ENCODE measurements at places on chromosomes 12 and 14. TPM values are rescaled to one million over a fixed set of nuclear protein-coding genes. Genes with fewer than 3 reads are reported as not detected.

DNA sequence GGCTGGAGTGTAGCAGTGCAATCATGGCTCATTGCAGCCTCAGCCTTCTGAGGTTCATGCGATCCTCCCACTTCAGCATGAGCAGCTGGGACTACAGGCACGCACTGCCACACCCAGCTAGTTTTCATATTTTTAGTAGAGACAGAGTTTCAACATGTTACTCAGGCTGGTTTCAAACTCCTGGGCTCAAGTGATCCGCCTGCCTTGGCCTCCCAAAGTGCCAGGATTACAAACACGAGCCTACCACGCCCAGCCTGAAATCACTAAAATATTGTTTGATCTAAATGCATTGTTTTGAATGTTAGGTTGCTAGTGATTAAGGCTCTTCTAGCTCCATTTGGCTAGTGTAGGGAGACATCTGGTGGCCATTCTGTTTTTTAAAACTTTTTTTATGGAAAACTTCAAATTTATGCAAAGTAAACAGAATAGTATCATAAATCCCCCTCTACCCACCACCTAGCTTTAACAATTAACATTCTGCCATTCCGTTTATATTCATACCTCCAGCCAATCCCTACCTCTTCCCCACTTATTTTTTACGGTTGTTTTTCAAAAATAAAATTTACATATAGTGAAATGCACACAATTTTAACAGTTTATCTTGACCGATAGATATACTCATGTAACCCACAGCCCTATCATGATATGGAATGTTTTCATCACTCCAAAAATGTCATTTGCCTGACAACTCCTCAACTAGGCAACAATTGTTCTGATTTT, 37.8 kb downstream of the MYO1H start:
- peak; percentile 51 for DNase-seq
- no peaks in the 10 kb centered on the region for H3K27me3 ChIP-seq
- peak overlapping the region; percentile 19 for H3K4me3 ChIP-seq
- H3K36me3 ChIP-seq = no peaks in the 10 kb centered on the region
- H3K27ac ChIP-seq = no peak overlapping the region

GRCh38 chr12:72025524-72025923, 86.9 kb downstream of the TPH2 start:
- H3K27ac ChIP-seq = no peak overlapping the region
- H3K4me3 ChIP-seq = no peak overlapping the region
- no peak for DNase-seq
- H3K36me3 ChIP-seq = no peaks in the 10 kb centered on the region

GRCh38 chr12:116172224-116172849, 105.2 kb downstream of the MED13L start:
- DNase-seq = no peak
- H3K36me3 ChIP-seq = no peaks in the 10 kb centered on the region
- no peak overlapping the region for H3K27ac ChIP-seq

- no peak overlapping the region for H3K4me3 ChIP-seq
- H3K27me3 ChIP-seq = no peaks in the 10 kb centered on the region
- no peak for DNase-seq
- H3K36me3 ChIP-seq = no peaks in the 10 kb centered on the region
- H3K4me1 ChIP-seq = peaks cover 8% of the 10 kb centered on the region
- no peak overlapping the region for H3K27ac ChIP-seq
Observed at GRCh38 chr12:66020481-66020880, 110.1 kb downstream of the LLPH start.

- no peak overlapping the region for H3K4me3 ChIP-seq
- H3K27ac ChIP-seq = no peak overlapping the region
- no peaks in the 10 kb centered on the region for H3K27me3 ChIP-seq
- no peak for DNase-seq
- no peaks in the 10 kb centered on the region for H3K36me3 ChIP-seq
- peaks cover 26% of the 10 kb centered on the region for H3K4me1 ChIP-seq
Observed at GRCh38 chr12:116657921-116658495, 79.9 kb downstream of the SPRING1 start.

DNA sequence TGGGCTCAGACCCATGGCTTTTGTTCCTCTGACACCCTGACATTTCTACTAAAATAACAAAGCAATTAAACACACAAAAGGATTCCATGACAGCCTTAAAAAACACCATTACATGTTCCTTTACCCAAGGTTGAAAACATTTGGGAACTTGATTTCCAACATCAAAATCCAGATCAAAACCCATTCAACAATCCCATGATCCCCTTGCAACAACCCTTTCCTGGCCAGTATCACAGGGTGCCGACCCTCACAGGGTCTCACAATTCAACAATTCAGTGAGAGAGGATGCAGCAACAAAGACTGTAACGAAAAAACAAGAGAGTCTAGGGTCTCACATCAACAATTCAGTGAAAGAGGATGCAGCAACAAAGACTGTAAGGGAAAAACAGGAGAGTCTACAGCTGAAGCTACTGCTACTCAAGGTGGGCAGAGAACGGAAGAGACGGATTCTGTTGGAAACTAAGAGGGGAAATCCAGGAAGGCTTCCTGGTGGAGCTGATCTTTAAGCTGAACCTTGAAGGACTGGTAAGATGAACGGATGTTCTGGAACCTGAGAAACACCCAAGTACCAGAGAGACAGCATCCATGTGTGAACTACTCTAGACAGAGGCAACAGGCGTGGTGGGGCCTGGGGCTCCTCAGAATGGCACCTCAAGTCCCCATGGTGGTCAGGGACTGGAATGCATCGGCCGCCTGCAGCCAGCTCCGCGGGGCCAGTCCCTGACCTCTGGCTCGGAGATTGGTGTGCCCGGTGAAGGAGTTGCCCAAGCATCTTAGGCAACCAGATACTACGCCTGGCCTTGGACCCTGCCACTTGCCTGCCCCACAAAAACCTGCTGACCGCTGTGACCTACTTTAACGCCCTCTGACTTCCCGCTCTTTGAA, 22.7 kb upstream of the ZFP36L1 start:
- DNase-seq = no peak
- H3K27me3 ChIP-seq = no peaks in the 10 kb centered on the region
- H3K36me3 ChIP-seq = no peaks in the 10 kb centered on the region
- peak overlapping the region; percentile 99 for H3K27ac ChIP-seq
- H3K4me3 ChIP-seq = peak overlapping the region; percentile 57
- H3K4me1 ChIP-seq = peaks cover 75% of the 10 kb centered on the region

CMA1 gene
- not detected for total RNA-seq

GRCh38 chr12:115341442-115341841, 657.5 kb upstream of the TBX3 start:
- H3K36me3 ChIP-seq = no peaks in the 10 kb centered on the region
- no peak overlapping the region for H3K27ac ChIP-seq
- H3K4me3 ChIP-seq = no peak overlapping the region
- peaks cover 2% of the 10 kb centered on the region for H3K27me3 ChIP-seq
- H3K4me1 ChIP-seq = no peaks in the 10 kb centered on the region

DNA sequence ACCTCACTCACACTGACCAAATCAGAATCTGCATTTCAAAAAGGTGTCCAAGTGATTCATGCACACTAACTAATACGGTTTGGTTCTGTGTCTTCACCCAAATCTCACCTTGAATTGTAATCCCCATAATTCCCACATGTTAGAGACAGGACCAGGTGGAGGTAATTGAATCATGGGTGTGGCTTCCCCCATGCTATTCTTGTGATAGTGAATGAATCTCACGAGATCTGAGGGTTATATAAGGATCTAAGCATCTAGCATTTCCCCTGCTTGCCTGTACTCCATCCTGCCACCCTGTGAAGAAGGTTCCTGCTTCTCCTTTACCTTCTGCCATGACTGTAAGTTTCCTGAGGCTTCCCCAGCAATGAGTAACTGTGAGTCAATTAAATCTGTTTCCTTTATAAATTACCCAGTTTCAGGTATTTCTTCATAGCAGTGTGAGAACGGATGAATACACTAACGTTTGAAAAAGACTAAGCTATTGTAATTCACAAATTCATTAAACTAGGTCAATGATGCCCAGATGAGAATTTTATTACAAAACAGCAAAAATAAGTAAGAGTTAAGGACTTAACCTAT, 759.1 kb downstream of the GALC start:
- no peaks in the 10 kb centered on the region for H3K27me3 ChIP-seq
- no peak overlapping the region for H3K4me3 ChIP-seq
- DNase-seq = no peak
- H3K27ac ChIP-seq = no peak overlapping the region
- no peaks in the 10 kb centered on the region for H3K4me1 ChIP-seq

GRCh38 chr12:32489070-32489469, 89.7 kb downstream of the FGD4 start:
- H3K36me3 ChIP-seq = no peaks in the 10 kb centered on the region
- no peak overlapping the region for H3K27ac ChIP-seq
- no peak overlapping the region for H3K4me3 ChIP-seq
- no peaks in the 10 kb centered on the region for H3K27me3 ChIP-seq

DNA sequence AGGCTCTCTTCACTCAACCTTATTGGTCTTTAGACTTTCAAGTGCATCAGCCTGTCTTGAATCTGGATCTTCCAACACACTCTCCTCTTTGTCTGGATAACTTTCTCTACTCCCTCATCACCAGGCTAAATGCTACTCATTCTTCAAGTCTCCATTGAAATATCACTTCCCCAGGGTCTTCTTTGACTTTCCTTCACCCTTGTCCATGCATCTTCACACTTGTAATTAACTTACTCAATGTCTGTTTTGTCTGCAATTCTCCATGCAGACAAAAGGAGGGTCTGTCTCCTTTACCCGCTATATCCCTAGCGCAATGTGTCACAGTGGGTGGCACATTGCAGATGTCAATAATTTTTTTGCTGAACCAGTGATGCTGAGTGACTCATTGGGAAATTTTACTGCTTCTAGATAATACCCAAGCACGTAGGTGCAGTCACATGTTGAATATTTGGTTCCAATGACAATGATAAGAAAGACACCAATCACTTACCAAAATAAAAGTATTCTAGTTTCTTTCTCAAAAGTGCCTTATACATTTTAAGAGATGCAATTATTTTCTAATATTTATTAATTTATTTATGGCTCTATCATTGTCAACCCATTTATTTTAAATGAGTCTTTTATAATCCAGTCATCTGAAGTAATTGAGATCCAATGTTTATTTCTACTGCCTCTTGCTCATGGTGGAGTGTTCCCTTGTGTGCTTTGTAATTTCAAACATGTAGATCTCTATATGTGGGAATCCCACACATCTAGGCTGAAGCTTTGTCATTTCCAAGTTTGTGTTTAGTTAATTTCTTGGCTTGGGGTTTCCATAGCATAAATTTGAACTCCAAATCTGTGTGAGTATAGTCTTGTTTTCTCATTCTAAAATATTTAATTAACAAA, 21.7 kb upstream of the RFC5 start:
- DNase-seq = no peak
- H3K27ac ChIP-seq = no peak overlapping the region
- H3K27me3 ChIP-seq = no peaks in the 10 kb centered on the region
- H3K36me3 ChIP-seq = no peaks in the 10 kb centered on the region

GPR84 gene
- not detected for total RNA-seq

GRCh38 chr14:44940211-44940610, 21.5 kb downstream of the KLHL28 start:
- H3K27ac ChIP-seq = no peak overlapping the region
- 0 out of 2 replicates have a peak, but pooled peaks cover 4% of the 10 kb centered on the region for H3K36me3 ChIP-seq

DNA sequence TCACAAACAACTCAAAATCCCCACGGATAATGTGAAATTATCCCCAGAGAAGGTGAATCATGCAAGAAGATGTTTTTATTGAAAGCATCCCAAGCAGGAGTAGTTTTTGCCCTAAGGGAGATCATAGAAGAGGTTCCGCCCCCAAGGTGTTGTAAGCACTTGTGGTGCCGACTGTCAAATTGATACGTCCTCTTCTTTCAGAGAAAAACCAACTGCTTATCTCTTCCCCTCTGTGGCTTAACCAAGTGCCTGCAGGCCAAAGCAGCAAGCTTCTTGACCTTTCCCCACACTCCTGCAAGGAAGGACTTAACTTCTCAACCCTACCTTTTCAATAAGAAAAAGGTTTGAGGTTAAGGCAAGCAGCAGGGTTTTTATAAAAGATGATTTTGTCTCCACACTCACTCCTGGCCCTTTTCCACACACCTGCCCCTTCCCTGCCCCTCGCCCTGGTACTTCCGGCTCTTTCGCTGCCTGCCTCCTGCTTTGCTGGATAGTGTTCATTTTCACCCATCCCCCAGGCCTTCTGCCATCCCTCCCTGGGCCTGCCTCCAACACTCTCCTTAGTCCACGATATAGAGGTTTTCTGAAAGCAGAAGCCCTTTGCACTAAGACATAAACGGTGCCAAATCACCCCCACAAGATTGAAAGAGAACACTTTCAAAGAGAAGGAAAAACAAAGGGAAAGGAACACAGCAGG, 114.5 kb downstream of the EGLN3 start:
- H3K36me3 ChIP-seq = no peaks in the 10 kb centered on the region
- H3K27ac ChIP-seq = no peak overlapping the region
- H3K4me1 ChIP-seq = no peaks in the 10 kb centered on the region
- no peaks in the 10 kb centered on the region for H3K27me3 ChIP-seq

CLEC4C gene
- total RNA-seq = not detected

DNA sequence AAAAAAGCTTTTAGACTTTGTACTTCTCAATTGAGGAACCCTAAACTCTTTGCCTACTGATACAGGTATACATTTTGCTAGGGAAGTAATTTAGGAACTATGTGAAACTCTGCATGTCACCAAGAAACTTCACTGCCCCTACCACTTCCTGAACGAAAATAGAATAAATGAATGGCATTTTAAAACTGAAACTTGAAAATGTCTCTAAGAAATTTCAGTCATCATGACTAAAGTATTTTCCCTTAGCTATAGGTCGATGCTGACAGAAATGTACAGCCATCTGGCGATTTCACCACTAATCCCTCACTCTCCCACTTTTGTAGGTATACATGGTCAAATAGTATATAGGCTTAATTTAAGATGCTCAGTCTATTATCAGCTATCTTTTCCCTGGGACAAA, 194.9 kb upstream of the SYT10 start:
- no peak overlapping the region for H3K27ac ChIP-seq
- no peak overlapping the region for H3K4me3 ChIP-seq
- DNase-seq = no peak
- H3K4me1 ChIP-seq = no peaks in the 10 kb centered on the region
- H3K27me3 ChIP-seq = no peaks in the 10 kb centered on the region

DNA sequence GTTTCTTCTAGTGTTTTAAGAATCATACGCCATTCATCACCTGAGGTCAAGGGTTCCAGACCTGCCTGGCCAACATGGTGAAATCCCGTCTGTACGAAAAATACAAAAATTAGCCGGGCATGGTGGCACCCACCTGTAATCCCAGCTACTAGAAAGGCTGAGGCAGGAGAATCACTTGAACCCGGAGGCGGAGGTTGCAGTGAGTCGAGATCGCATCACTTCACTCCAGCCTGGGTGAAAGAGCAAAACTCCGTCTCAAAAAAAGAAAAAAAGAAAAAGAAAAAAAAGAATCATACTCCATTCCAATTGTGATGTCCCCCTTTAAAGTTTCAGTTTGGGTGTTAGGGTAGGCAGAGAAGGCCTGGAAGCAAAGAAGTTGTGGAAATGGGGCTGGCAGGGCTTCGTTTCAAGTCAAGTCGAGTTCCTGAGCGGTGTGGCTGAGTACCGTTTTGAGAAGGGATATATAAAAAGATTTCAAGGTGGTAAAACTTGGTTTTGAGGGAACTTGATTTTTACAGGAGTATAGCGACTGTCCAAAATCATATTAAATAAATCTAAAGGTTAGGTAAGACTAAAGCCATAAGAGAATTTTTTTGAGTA, 1.5 kb upstream of the TAOK3 start:
- H3K4me3 ChIP-seq = peak overlapping the region; percentile 89
- no peaks in the 10 kb centered on the region for H3K36me3 ChIP-seq
- DNase-seq = no peak
- H3K27ac ChIP-seq = no peak overlapping the region
- H3K27me3 ChIP-seq = no peaks in the 10 kb centered on the region

KRT3 gene
- not detected for total RNA-seq

ARID2 gene
- total RNA-seq = 30.5 TPM

TRIM9 gene
- total RNA-seq = 4.6 TPM

GRCh38 chr12:102182635-102183034, 15.0 kb downstream of the PMCH start:
- H3K4me3 ChIP-seq = no peak overlapping the region
- no peaks in the 10 kb centered on the region for H3K4me1 ChIP-seq
- no peaks in the 10 kb centered on the region for H3K36me3 ChIP-seq
- no peak for DNase-seq

SLC5A8 gene
- total RNA-seq = not detected

Measured in HCT116 (cell line).